Epithelial cell of proximal tubule (primary cell): ENCODE measurements at places on chromosomes 13 and 19. TPM values are rescaled to one million over a fixed set of nuclear protein-coding genes. Genes with fewer than 3 reads are reported as not detected.
A peak's percentile ranks its signal among the peaks of the same experiment; 100 is the strongest.

CEACAM16 gene
- total RNA-seq, result not detected in 2 replicates

UPF1 gene
- total RNA-seq, result 46.5 and 63.7 TPM in 2 replicates

DNA sequence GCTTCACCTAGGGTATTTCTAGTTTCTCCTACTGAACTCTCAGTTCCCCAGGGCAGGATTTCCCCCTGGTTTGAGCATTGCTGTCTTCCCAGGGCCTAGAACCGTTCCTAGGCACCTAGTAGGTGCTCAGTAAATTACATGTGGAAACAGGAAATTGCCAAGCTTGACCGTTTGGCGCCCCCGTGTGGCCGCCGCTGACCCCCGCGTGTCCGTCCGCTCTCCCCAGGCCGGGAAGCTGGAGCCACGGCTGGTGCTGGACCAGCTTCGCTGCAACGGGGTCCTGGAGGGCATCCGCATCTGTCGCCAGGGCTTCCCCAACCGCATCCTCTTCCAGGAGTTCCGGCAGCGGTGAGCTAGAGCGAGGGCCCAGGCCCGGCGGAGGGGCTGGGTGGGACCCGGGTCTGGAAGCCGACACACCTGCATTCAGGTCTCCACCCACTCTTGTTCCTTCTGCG, 55.5 kb downstream of the MYH14 start:
- DNase-seq, result no peak

- peak; percentile 93 for DNase-seq
Measured at GRCh38 chr13:24207841-24208667, 47.5 kb downstream of the SPATA13 start.

GRCh38 chr13:47188802-47189201, 291.9 kb upstream of the HTR2A start:
- DNase-seq, result no peak

- no peak for DNase-seq
Measured at GRCh38 chr19:51501594-51502263, at the start of gene SIGLEC12. TSS of gene SIGLEC12 (minus strand) at chr19:51501800. CDS start at chr19:51501733, 67 bp downstream.

RGL3 gene
- 3.1 and 19.0 TPM in 2 replicates for total RNA-seq

ZNF492 gene
- 2.3 and 3.1 TPM in 2 replicates for total RNA-seq

LRFN3 gene
- total RNA-seq, result 6.2 and 12.7 TPM in 2 replicates
